ENCODE measurements at places on chromosomes 11 and 22.

DNA sequence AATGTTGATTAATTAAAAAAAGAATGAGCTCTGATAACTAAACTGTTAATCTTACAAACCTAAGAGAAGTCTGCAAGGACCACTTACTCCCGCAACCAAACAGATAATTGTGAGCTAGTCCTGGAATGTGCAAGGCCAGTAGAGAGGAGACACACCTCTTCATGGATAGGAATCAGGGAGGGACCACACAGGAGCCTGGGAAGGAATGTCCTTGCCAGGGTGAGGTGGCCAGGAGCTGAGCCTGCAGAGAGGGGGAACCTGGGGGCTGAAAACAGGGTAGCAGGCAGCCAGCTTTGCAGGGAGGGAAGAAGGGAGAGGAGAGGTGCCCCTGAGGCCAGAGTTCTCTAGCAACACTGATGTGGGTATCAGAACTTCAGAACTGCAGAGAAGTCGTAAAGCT lies 9.4 kb upstream of the NLRP10 start:
- no peak for DNase-seq

DNA sequence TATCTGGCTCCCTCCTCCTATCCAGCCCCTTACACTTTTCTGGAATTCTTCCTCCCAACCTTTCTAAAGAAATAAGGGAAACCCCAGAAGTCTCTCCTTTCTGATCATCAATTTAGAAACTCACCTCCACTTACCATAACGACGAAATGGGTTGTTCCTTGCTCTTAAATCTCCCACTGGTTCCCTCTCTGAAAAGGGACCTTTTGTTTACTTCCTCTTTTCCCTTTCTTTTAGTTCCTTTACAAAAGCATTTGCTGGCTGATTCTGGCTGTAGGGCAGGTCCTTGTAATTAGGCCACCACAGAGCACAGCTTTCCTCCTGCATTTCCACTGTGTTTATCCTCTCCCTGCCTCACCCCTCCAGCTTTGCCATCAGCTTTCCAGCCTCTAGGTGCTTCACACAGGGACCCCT lies 12.0 kb downstream of the JAML start:
- DNase-seq, result no peak

- DNase-seq, result peak; percentile 68
These were observed 1.9 kb upstream of the PEX26 start for GRCh38 chr22:18075720-18076497.

- DNase-seq, result no peak
These were observed 22.1 kb downstream of the GGTLC2 start for GRCh38 chr22:22666307-22667091.

GRCh38 chr22:44319685-44320084 lies 6.9 kb upstream of the SHISAL1 start:
- DNase-seq, result no peak

- DNase-seq, result no peak
These were observed 607.0 kb upstream of the KIRREL3 start for GRCh38 chr11:127607487-127608085.

DNA sequence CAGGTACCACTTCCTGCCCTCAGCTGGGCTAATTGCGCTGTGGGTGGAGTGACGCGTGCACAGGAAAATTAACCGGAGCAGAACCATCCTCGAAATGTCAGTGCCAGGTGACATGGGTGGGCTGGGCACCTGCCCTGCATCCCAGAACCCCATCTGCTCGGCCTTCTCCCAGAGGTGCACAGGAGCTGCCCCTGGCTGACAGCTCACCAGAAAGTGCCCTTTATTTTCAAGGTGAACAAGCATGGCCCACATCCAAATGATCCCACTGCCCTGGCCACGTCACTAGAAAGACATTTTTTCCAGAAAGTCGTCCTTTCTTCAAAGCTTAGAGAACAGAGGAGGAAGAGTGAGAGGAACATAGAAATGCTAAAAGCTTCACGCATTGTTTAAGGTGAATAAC lies 4.1 kb upstream of the ELFN2 start:
- no peak for DNase-seq

GRCh38 chr22:34019190-34019845 lies 99.0 kb upstream of the LARGE1 start:
- DNase-seq, result no peak

- DNase-seq, result no peak
These were observed 4.2 kb downstream of the ALDH3B1 start for GRCh38 chr11:68014157-68014946.

GRCh38 chr22:28958611-28959010 lies 75.2 kb downstream of the ZNRF3 start:
- no peak for DNase-seq

- no peak for DNase-seq
These were observed 58.2 kb upstream of the RRAS2 start for GRCh38 chr11:14417186-14417585.

- no peak for DNase-seq
These were observed 17.1 kb upstream of the CSRP3 start for GRCh38 chr11:19218786-19219460.

- no peak for DNase-seq
These were observed 491.8 kb upstream of the TENM4 start for GRCh38 chr11:79932612-79933011.

- peak; percentile 51 for DNase-seq
These were observed 9.8 kb upstream of the FAM111B start for GRCh38 chr11:59097113-59097708.

GRCh38 chr11:9875862-9876261 lies 212.0 kb downstream of the SWAP70 start:
- no peak for DNase-seq

DNA sequence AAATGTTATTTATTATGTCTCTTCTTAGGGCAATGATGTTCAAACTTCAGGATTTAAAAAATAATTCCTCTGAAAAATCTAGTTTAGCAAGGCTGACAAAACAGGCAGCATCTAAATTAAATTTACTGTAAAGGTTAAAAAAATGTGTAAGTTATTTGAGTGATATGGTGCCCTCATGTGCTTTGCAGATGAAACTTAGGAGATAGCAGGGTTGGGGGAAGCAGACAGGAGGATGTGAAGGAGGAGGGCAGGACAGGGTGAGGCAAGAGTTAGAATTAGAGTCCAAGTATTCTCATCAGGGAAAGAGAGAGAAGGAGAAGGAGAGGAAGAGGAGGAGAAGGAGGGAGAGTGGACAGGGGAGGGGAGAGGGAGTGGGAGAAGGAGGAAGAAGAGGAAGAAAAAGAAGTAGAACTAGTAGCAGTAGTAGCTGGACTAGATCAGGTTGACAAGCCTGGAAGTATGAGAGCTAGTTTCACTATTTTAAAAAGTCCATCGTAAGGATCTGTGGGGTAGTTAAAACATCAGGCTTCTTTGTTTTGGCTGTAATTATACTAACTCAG lies 141.2 kb upstream of the SESN3 start:
- no peak for DNase-seq

DNA sequence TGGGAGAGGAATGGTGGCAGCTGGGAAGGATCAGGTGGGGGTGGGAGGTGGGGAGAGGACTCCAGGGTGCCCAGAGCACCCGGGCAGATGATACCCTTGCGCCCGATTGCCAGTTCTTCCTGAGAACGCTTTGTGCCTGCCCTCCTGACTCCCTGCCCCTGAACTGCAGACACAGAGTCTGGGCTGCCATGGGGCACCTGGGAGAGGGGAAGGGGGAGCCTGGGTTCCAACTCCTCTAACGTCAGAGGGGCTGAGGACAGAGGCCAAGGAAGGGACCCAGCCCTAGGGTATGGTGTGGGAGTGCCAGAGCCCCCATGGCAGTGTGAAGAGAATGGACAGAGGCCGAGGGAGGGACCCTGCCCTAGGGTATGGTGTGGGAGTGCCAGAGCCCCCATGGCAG lies 920 bp upstream of the KCNK7 start:
- no peak for DNase-seq

DNA sequence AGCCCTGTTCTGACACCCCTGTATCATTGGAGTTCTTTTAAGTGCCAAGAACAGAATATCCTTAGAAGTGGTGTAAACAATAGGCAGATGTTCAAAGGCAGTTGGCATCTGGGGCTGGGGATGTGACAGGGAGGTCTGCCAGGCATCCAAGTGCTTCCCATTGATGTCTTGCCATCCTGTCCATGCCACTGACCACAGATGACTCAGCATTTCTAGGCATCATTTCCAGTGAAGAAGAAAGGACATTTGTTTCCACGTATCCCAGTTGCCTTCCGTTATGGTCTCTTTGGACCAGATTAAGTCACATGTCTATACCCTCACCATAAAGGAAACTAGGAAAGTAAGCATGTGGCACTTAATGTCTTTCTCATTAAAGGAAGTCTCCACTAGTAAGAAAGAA lies 76.7 kb upstream of the BARX2 start:
- no peak for DNase-seq

- no peak for DNase-seq
These were observed 208.7 kb upstream of the PLET1 start for GRCh38 chr11:112469376-112469775.

DNA sequence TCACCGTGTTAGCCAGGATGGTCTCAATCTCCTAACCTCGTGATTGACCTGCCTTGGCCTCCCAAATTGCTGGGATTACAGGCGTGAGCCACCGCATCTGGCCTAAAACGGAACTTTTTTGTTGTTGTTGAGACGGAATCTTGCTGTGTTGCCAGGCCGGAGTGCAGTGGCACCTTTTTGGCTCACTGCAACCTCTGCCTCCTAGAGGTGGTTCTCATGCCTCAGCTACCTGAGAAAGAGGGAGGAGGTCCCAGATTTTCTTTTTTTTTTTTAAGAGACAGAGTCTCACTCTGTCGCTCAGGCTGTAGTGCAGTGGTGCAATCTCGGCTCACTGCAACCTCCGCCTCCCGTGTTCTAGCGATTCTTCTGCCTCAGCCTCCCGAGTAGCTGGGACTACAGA lies 7.9 kb upstream of the MCHR1 start:
- no peak for DNase-seq

DNA sequence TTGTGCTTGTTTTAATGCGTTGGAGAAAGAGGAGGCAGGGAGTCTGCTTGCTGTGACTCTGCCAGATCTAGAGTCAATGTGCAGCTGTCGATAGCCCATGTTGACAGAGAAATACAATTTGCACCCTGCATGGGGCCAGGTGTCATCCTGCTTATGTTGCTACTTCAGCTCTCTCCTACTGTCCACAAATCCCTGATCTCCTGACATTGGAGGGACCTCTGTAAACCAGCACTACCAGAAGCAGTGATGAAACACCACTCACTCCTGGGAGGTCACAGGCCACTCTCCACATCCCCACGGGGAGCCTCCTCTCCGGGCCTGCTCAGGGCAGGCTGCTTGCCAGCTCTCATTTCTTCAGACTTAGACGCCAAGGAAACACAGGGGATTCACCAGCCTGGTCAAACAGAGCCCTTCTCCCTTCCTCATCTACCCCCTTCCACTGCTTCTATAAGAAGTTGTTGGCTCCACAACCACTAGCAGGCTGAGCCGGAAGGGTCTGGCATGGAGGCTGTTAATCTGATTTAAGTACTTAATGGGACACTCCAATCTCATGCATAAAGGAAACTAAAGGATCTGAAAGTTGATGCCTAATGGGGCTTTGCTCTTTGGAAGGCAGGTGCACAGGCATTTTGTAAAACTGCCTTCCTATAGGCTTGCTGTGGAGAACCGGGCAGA lies 29.9 kb upstream of the CSNK2A3 start:
- DNase-seq, result no peak

DNA sequence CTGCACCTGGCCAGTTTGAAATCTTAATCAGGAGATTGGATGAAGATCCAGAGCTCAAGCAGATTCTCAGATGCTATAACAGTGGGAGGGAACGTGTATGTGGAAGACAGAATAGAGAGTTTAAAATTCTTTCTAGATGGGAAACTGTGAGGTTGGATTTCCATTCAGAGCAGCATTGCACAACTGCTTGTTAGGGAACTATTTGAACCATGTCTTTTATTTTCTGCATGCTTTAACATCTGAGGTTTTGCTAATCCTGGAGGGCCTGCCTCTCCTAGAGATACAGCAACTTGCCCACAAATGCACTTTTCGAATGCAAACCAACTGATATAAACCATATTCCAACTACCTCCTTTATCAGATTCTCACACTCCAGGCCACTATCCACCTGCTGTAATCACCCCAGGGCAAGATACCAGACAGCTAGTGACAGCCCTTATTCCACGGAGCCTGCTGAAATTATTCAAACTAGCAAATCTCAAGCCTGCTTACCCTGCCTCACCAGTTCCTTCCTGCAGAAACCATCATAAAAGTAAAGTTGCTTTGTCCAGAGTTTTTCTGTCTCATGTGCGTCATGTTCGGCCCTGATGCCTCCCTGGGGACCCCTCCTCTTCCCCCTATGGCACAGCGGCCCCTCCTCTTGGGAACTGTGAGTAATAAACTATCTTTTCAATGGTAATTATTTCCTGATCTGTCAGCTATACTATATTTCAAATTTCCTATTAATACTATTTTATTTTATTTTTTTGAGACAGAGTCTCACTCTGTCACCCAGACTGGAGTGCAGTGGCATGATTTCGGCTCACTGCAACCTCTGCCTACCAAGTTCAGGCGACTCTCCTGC lies 18.4 kb upstream of the SEC14L4 start:
- no peak for DNase-seq

- DNase-seq, result no peak
These were observed 9.4 kb upstream of the SLN start for GRCh38 chr11:107721207-107721606.

- DNase-seq, result no peak
These were observed 118.7 kb upstream of the B3GAT1 start for GRCh38 chr11:134530636-134531326.

GRCh38 chr22:43201486-43202219 lies 14.7 kb upstream of the TTLL12 start:
- DNase-seq, result no peak

DNA sequence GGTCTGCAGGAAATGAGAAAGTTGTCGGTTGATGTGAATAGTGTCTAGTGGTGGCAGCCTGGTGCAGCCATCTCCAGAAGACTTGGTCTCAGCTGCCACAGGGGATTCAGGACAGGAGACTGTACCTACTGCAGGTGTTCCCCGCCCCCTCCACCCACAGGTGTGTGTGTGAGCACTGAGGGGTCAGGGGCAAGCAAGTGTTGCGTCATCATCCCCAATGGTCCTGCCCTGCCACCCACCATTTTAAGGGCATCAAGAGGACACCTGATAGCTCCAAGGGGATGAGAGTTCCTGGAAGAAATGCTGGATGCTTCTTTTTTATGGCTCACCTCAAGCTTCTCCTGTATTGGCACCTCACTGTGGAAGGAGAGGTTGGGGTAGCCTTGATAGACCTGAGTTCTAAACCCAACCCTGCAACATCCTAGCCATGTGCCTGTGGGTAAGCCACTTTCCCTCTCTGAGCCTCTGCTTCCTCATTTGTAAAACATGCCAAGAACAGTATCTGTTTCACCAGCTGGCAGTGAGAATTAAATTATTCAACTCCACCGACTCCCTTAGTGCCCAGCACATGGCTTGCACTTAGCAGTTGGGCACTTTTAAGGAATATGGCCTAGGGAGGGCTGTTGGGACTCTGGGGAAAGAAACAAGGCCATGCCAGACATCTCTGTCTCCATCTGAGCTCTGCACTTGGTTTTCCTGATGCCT lies 6.1 kb downstream of the C11orf91 start:
- DNase-seq, result no peak

GRCh38 chr11:23897453-23898286 lies 599.2 kb upstream of the LUZP2 start:
- DNase-seq, result no peak

GRCh38 chr11:706957-707816 lies 1.2 kb downstream of the EPS8L2 start:
- DNase-seq, result no peak
